WTC11 (cell line): ENCODE measurements at places on chromosomes 7 and 10.

- no peak for DNase-seq
These were observed 43.0 kb downstream of the TNS3 start for GRCh38 chr7:47538846-47539311.

GRCh38 chr10:110394296-110394695 is 89.6 kb upstream of the SMNDC1 start:
- no peak for DNase-seq

GRCh38 chr7:77326131-77326530 is 90.0 kb downstream of the GSAP start:
- no peak for DNase-seq

DNA sequence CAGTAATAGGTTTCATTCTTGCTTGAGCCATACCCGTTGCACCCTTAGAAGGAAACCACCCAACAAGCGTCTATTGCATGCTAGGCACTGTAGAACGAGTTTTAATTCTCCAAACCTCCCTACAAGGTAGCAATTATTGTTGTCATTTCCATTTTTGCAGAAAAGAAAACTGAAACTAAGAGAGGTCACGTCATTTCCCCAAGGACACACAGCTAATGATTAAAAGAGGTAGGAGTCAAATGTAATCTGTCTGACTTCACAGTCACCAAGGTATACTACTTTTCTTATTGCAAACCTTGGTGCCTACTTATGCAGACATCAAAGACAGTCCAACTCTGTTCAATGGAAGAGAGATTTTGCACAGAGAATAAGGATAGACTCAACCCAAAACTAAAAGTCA is 49.1 kb upstream of the C1QL3 start:
- DNase-seq: no peak

GRCh38 chr10:97095701-97096260 is 90.0 kb downstream of the SLIT1 start:
- DNase-seq: no peak

GRCh38 chr7:151113344-151114150 is 27.3 kb downstream of the AGAP3 start:
- peak; percentile 42 for DNase-seq

GRCh38 chr7:5248201-5248885 is 34.4 kb upstream of the SLC29A4 start:
- DNase-seq: no peak

GRCh38 chr10:25902002-25902401 is 32.0 kb upstream of the MYO3A start:
- DNase-seq: no peak
